ENCODE measurements at places on chromosomes 11 and 22. TPM values are rescaled to one million over a fixed set of nuclear protein-coding genes. Genes with fewer than 3 reads are reported as not detected.

- H3K27ac ChIP-seq, result no peak overlapping the region
- H3K36me3 ChIP-seq, result peaks cover 30% of the 10 kb centered on the region
- no peak for DNase-seq
- no peaks in the 10 kb centered on the region for H3K27me3 ChIP-seq
- no peak overlapping the region for H3K4me3 ChIP-seq
These were observed 399.2 kb downstream of the TBC1D22A start for GRCh38 chr22:47161631-47162030.

GRCh38 chr11:6025056-6025455 is 5.5 kb downstream of the OR56A1 start:
- no peak overlapping the region for H3K4me3 ChIP-seq
- no peaks in the 10 kb centered on the region for H3K36me3 ChIP-seq
- H3K4me1 ChIP-seq, result no peaks in the 10 kb centered on the region
- no peaks in the 10 kb centered on the region for H3K27me3 ChIP-seq

DNA sequence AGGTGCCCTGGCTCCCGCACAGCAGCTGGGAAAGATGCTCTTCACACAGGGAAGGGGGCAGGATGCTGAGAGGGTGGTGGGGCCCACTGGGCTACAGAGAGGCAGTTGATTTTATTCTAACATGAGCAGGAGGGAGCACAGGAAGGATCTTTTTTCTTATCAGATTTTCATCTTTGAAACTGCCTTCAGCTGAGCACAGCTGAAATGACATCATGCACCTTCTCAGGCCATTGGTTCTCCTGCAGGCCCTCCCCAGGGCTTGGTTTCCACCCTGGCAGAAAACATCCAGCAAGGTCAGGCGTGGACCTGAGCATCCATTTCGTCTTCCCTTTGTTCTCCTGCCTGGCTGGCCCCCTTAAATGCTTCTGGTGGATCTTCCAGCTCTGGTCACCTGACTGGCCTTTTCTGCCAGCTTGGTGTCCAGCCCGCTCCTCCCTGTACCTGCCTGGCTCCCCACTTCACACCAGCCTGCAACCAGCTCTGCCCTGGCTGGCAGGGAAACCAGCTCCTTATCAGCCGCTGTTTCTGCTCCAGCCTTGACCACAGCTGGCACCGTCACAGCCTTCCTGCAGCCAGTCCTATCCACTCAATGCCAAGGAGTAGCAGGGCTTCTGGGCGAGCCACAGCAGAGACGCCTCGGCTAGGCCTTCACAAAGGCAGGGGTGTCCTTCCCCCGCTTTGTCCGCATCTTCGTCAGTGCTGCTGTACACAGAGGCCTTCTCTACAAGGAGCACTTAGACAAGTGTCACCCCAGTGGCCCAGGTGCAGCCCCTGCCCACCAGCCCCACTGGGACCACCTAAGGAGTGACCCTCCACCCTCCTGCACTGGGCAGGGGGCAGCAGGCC is 36.5 kb downstream of the TOM1 start:
- DNase-seq, result no peak
- no peak overlapping the region for H3K27ac ChIP-seq
- H3K4me1 ChIP-seq, result peaks cover under 1% of the 10 kb centered on the region
- H3K27me3 ChIP-seq, result no peaks in the 10 kb centered on the region
- peaks cover 29% of the 10 kb centered on the region for H3K36me3 ChIP-seq
- H3K4me3 ChIP-seq, result no peak overlapping the region

BAIAP2L2 gene
- total RNA-seq, result 0.26 TPM

SLC22A25 gene
- total RNA-seq, result not detected

GRCh38 chr11:126148317-126148716 is 63.1 kb downstream of the RPUSD4 start:
- no peaks in the 10 kb centered on the region for H3K36me3 ChIP-seq
- H3K4me1 ChIP-seq, result peaks cover 24% of the 10 kb centered on the region
- no peaks in the 10 kb centered on the region for H3K27me3 ChIP-seq
- H3K4me3 ChIP-seq, result no peak overlapping the region
- no peak for DNase-seq
- no peak overlapping the region for H3K27ac ChIP-seq

DNA sequence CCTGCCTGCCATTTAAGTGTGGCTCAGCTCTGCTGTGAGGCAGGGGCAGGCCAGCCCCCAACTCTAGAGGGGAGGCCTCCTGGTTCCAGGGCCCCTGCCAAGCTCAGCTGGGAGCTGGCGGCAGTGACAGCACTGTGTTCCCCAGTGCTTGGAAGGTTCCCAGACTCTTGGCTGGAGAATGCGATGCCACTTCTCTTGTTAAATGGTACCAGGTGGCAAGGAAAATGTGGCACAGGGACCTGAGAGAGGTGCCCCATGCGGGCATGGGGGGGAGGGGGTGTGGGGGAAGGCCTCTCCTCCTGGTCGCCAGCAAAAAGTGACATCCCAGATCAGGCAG is 8.4 kb upstream of the TNFRSF13C start:
- peaks cover 15% of the 10 kb centered on the region for H3K4me1 ChIP-seq
- H3K27me3 ChIP-seq, result no peaks in the 10 kb centered on the region
- no peak for DNase-seq
- no peaks in the 10 kb centered on the region for H3K36me3 ChIP-seq
- no peak overlapping the region for H3K4me3 ChIP-seq

GRCh38 chr22:27241430-27242321 is 559.9 kb downstream of the MN1 start:
- no peaks in the 10 kb centered on the region for H3K4me1 ChIP-seq
- H3K36me3 ChIP-seq, result no peaks in the 10 kb centered on the region
- H3K27ac ChIP-seq, result no peak overlapping the region
- H3K27me3 ChIP-seq, result no peaks in the 10 kb centered on the region

IL10RA gene
- total RNA-seq, result 20.3 TPM

GRCh38 chr11:67054346-67054835 is 2.3 kb upstream of the RHOD start:
- H3K4me3 ChIP-seq, result no peak overlapping the region
- no peak for DNase-seq
- H3K27ac ChIP-seq, result peak overlapping the region; percentile 13

GRCh38 chr11:118042141-118042540 is 34.7 kb upstream of the TMPRSS4 start:
- no peak for DNase-seq
- H3K36me3 ChIP-seq, result no peaks in the 10 kb centered on the region
- no peak overlapping the region for H3K27ac ChIP-seq
- no peak overlapping the region for H3K4me3 ChIP-seq

DNA sequence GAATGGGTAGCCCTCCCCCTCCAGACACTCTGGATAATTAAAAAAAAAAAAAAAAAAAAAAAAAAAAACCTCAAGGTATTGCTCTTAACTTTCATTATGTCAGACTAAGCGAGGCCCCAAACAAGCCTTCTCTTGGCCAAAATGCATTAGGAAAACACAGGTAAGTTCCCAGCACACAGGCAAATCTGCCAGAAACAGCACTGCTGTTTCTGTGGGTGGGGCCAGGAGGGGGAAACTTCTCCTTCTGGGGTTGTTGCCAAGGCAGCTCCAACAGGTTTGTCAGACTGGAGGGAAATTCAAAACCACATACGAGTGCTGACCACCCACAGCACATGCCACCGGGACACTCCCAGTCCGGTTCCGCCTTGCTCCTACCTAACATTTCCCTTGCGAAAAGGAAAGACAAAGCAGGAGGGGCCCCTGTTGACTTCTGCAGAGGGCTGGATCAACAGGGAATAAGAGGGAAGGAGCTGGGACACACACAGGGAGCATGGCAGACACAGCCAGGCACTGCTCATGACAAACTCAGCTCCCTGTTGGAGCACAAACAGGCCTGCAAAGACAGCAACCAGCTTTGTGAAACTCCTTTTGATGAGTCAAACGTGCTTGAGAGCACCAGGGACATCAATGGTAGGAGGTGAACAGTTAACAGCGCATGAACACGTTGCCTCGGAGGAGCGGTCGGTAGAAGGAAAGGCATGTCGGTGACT is 55.0 kb downstream of the MYH9 start:
- DNase-seq, result no peak
- H3K27ac ChIP-seq, result peak overlapping the region; percentile 100
- H3K4me3 ChIP-seq, result no peak overlapping the region
- peaks cover 100% of the 10 kb centered on the region for H3K4me1 ChIP-seq
- no peaks in the 10 kb centered on the region for H3K27me3 ChIP-seq

KRTAP5-7 gene
- total RNA-seq, result not detected

DNA sequence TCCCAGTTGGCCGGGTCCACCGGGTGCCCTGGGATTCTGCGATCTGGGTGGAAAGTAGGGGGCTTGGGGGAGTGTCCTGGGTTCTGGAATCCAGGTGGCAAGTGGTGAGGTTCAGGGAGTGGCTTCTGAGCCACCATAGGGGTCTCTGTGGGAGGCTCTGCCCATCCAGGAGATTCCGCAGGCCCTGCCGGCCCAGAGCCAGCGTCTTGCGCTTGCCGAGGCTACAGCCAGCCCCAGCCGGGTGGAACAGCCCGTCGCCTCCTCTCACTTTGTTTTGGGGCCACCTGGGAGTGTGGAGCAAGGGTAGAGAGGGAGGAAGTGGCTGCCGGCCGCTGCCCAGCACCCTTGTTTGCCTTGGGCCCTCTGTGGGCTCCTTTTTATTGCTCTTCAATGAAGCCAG is 60.6 kb upstream of the PPP6R3 start:
- peaks cover 5% of the 10 kb centered on the region for H3K36me3 ChIP-seq
- H3K27me3 ChIP-seq, result no peaks in the 10 kb centered on the region
- no peak for DNase-seq
- H3K27ac ChIP-seq, result peak overlapping the region; percentile 75
- H3K4me1 ChIP-seq, result peaks cover 6% of the 10 kb centered on the region

SEC14L6 gene
- total RNA-seq, result 0.19 TPM

IFT27 gene
- total RNA-seq, result 9.5 TPM

XKR3 gene
- not detected for total RNA-seq

MOB2 gene
- total RNA-seq, result 45.0 TPM

GRCh38 chr11:126740846-126741245 is 259.7 kb downstream of the KIRREL3 start:
- H3K4me1 ChIP-seq, result no peaks in the 10 kb centered on the region
- no peaks in the 10 kb centered on the region for H3K36me3 ChIP-seq
- H3K27me3 ChIP-seq, result no peaks in the 10 kb centered on the region
- H3K27ac ChIP-seq, result no peak overlapping the region
- DNase-seq, result no peak

DNA sequence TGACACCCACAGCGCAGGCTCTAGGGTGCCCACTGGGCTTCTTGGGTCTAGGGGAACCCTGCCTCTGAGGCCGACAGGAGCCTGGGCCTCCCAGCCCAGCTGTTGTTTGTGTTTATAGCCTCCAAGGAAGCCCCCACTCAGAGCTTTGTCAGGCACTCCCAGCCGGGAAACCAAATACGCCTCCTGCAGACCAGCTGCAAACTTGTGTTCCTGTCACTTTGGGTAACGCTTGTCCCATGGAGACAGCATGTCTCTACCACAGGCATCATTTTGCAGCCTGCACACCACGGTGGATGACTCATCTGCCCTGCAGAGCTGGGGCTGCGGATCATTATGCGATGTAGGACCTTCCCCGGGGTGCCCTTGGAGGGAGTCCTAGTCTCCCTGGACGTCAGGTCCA is 40.6 kb upstream of the CRYBB3 start:
- H3K27ac ChIP-seq, result peak overlapping the region; percentile 4
- no peak for DNase-seq
- no peaks in the 10 kb centered on the region for H3K27me3 ChIP-seq
- H3K4me3 ChIP-seq, result no peak overlapping the region
- H3K36me3 ChIP-seq, result no peaks in the 10 kb centered on the region

IFITM2 gene
- 14.4 TPM for total RNA-seq

GRCh38 chr22:35686298-35686697 is 31.4 kb upstream of the APOL5 start:
- no peak for DNase-seq
- no peaks in the 10 kb centered on the region for H3K27me3 ChIP-seq
- H3K27ac ChIP-seq, result no peak overlapping the region
- no peaks in the 10 kb centered on the region for H3K4me1 ChIP-seq
- H3K4me3 ChIP-seq, result no peak overlapping the region
- no peaks in the 10 kb centered on the region for H3K36me3 ChIP-seq
